ENCODE measurements at places on chromosomes 7 and 10. TPM values are rescaled to one million over a fixed set of nuclear protein-coding genes. Genes with fewer than 3 reads are reported as not detected.

TAS2R41 gene
- not detected for total RNA-seq

DNA sequence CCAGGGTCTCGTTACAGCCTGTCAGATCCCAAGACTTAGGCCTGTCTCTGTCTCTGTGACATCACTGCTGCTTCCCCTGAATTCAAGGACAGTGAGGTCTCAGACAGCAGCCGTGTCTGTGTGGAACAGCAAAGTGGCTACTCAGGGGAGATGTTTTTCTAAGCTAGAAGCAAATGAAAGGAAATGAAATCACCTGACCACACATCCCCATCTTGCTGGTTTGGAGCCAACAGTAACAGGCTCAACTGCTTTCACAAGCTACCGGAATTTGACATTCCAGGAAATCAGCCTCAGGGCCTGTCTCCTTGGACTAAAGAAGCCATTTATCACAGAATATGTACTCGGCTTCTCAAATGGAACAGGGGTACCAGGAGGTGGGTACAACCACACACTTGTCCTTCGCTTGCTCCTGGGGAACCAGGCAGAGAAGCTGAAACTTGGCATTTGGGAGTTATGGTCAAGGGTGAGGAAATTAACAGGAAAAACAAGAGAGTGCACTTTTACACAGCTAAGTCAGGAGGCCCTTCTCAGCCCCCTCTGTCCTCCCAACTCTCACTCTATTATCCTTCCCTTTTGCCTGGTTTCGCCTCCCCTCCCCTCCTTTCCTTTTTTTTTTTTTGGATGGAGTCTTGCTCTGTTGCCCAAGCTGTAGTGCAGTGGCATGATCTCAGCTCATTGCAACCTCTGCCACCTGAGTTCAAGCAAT, 73.2 kb downstream of the SPDYE5 start:
- no peak for DNase-seq

GRCh38 chr7:80464211-80464610, 47.7 kb downstream of the GNAT3 start:
- DNase-seq: no peak

DNA sequence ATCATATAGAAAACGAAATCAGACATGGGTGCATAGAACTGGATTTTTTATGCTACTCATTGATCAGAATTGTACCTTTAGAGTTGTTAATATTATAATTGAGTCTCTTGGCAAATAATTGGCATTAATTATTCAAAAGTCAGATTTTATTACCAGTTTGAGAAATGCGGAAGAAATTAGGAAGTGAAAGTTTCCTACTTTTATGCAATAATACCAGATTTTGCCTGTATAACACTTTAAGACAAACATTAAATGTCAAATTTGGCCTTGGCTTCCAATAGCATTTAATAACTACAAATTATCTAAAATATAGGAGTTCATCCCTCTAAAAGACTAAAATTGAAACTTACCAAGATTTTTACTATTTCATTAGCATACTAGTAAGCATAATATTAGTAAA, 6.8 kb upstream of the TFEC start:
- DNase-seq: no peak

DNA sequence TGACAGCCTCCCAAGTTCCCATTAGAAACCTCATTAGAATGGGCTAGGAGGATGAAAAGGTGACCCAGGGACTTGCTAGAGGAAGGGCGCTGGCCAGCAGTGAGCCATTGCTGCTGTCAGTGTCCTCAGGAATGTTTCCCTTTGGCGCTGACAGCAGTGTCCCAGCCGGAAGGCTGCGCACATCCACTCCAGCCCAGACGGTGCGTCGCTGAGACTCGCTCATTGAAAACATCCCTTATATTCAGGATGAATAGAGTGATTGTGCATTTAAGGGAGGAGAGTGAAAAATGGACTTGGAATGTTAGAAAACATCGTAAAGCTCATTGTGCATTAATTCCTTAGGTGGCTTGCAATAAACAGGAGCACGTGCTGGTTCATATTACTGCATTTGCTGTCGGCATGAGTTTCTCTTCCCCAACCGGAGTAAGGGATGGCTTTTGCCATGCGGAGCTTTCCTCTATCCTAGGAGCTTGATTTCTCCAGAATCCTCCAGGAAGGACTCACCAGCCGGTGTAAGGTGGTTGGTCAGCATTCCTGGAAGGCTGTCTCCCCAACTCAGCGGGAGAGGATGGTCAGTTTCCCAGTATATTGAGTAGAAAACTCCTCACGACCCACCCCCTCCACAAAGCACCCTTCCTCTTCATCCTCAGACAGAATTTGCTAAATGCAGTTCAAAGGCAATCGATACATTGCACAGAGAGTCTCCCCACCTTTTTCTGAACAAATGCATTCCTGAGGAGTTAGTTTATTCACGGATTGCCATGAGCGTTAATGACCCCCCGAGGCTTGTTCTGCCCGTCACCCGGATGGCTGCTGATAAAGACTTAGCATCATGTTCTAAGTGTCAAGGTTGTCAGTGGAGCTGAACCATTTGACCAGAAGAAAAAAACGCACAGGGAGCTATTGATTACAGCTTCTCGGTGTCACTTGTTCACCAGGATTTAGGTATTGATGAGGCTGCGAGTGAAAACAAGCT, 201.8 kb downstream of the EBF3 start:
- no peak for DNase-seq

CPVL gene
- 17.5 TPM for total RNA-seq

GRCh38 chr10:113646336-113647201, 17.3 kb downstream of the NRAP start:
- no peak for DNase-seq

DNA sequence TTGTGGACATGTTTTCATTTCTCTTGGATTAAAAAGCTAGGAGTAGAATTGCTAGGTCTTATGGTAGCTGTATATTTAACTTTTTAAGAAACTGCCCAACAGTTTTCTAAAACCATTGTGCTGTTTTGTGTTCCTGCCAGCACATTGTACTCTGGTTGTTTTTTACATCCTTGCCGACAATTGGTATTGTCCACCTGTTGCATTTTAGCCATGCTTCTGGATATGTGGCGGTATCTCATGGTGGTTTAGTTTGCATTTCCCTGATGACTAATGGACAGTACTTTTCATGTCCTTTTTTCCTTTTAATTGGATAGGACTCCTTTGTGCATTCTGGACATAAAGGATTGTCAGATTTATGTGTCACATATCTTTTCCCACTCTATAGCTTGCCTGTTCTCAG, 45.5 kb downstream of the STK17A start:
- DNase-seq: no peak

DNA sequence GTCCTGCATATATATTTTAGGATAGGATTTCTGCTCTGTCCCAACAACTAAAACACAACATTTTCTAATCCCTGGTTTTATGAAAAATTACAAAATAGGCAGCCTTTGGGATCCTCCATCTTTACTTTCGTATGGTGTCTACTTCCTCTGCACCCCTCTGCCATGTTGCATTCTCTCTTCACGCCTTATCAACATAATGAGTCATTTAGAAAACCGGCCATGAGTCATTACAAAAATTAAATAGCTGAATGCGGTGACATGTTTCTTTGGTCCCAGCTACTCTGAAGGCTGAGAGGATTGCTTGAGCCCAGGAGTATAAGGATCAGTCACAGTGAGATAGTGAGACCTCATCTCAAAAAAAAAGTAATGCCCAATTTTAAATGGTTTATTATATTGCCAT, 148.1 kb upstream of the CELF2 start:
- DNase-seq: no peak

AKR1C3 gene
- total RNA-seq: 55.8 TPM

GLCCI1 gene
- total RNA-seq: 8.1 TPM

- no peak for DNase-seq
These were observed 171.2 kb upstream of the COL1A2 start for GRCh38 chr7:94223375-94224084.

DNA sequence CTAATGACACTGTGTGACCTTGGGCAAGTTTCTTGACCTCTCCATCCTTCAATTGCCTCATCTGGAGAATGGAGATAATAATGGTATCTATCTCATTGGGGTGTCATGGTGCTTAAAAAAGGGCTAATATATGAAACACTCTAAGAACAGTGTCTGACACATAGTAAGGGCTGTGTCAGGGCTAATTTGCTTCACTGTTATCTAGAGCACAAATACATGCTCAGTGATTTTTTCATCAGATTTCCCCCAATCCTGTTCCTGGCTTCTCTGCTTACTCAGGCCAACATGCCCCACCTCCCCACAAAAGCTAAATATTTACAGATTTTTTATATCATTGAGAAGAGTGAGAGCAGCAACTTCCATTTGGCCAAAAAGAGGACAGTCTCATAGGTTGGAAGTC, 20.6 kb downstream of the WIPF3 start:
- no peak for DNase-seq

- DNase-seq: no peak
These were observed 38.6 kb downstream of the VCL start for GRCh38 chr10:74036474-74036873.

GRCh38 chr10:123166618-123167017, 12.4 kb downstream of the BUB3 start:
- DNase-seq: no peak

TMEM229A gene
- total RNA-seq: 0.63 TPM

- DNase-seq: no peak
These were observed 227.6 kb downstream of the ANKRD7 start for GRCh38 chr7:118452128-118452527.

DNA sequence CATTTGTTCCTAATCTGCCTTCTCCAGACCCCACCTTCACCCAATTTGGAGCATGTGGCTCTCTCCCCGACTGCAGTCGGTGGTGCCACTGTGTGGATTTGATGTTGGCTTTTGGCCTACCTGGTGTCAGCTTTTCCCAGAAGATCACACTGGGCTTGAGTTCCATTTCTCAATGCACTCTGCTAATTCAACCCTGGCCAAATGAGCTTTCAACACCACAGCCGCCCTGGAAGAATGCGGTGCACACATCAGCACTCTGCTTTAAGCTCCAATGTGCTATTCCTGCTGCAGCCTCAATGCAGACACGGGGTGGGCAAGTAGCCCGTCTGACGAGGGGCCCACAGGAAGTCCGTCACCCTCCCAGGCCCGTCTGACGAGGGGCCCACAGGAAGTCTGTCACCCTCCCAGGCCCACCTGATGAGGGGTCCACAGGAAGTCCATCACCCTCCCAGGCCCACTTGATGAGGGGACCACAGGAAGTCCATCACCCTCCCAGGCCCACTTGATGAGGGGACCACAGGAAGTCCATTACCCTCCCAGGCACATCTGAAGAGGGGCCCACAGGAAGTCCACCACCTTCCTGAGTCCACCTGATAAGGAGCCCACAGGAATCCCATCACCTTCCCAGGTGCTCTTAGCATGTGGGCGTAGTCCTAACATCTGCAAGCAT, 64.4 kb downstream of the ASB13 start:
- no peak for DNase-seq

ZNF853 gene
- total RNA-seq: 12.2 TPM

GRCh38 chr7:78594156-78594555, 795.6 kb downstream of the PHTF2 start:
- no peak for DNase-seq

- DNase-seq: no peak
These were observed 535.9 kb upstream of the POT1 start for GRCh38 chr7:125465527-125465926.

GRCh38 chr7:81600608-81601007, 169.2 kb downstream of the HGF start:
- DNase-seq: no peak

LIPJ gene
- total RNA-seq: 0.87 TPM

DNA sequence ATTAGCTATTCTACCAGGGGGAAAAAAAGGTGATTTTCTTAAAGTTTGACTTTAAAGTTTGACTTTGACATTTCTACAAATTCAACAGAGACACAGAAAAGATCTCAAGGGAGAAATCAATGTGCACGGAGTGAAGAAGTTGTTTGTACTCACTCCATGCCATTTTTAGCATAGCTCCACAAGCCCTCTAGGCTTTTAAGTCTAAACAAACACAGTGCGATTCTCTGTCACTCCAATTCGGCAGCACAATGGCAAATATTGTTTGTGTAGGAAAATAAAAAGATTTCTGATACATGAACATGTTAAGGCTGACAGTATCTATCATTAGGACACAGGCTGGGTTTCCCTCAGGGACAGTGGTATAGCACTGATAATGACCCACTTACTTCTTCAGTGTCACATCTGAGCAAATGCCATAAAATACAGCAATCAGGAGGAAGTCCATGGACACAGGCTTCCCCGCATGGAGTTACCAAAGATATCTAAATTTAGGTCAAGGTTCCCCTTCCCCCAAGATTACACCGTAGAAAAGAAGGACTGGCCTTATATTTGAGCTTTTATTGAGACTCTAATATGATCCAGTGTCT, 28.0 kb downstream of the GSAP start:
- DNase-seq: no peak

Measured in tibial nerve (tissue), 4 donors.